Karpas-422 (cell line): ENCODE measurements at places on chromosomes 6 and 20.
A peak's percentile ranks its signal among the peaks of the same experiment; 100 is the strongest.

DNA sequence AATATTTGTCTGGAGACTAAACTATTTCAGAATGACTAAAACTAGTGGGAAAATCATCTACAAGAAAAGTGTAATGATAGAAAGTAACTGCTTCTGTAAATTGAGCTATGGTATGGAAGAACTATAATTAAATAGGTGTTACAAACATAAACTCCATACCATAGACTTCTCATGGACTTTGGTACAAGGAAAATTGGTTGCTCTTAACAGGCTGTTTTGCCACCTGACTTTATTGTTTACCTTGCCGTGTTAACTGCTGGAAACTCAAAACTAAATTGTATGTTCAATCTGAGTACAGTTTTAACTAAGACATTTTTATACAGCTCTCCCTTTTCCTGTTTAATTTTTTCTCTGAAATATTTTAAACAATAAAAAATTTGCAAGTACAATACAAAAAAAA lies 261.8 kb upstream of the POU3F2 start:
- H3K4me3 ChIP-seq: no peak overlapping the region
- no peaks in the 10 kb centered on the region for H3K4me1 ChIP-seq
- H3K36me3 ChIP-seq: no peaks in the 10 kb centered on the region
- peak; percentile 9 for DNase-seq
- no peak overlapping the region for H3K27ac ChIP-seq

DNA sequence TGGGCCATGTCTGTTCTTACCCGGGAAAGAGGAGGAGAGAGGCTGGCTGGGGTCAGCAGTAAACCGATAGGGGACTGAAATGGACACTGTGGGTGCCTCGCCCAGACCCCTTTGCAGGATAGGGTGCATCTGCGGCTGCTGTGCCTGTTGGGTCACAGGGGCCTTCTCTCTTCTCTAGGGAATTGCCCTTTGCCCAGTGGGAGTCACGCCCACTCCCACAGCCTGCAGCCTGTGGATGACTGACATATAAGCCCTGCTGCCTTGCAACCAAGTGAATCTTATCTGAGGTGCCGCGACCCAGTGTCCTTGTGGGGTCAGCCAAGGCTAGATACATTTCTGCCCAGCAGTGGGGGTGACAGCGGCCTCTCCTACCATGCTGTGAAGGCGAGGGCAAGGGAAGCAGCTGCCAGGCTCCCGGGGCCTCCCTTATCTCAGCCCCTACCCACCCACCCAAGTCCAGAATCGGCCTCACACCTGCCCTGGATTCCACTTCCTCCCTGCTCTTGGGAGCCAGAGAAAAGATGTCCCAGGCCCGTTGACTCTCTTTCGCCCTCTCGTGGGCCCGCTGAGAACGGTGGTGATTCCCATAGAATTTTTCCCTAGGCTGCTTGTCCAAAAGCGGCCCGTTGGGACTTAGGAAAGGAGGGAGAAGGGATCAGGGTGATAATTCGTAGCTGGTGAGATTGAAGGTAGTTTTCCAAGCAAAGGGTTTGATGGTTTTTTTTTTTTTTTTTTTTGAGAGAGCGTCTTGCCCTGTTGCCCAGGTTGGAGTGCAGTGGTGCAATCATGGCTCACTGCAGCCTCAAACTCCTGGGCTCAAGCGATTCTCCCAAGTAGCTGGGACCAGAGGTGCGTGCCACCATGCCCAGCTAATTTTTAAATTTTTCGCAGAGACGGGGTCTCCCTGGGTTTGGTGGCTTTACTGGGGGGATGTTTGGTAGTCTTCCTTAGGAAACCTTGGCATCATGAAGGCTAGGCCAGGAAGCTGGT lies 76.4 kb upstream of the RNF24 start:
- no peaks in the 10 kb centered on the region for H3K36me3 ChIP-seq
- peak; percentile 76 for DNase-seq
- no peak overlapping the region for H3K27ac ChIP-seq
- H3K27me3 ChIP-seq: no peaks in the 10 kb centered on the region
- H3K4me3 ChIP-seq: no peak overlapping the region

DNA sequence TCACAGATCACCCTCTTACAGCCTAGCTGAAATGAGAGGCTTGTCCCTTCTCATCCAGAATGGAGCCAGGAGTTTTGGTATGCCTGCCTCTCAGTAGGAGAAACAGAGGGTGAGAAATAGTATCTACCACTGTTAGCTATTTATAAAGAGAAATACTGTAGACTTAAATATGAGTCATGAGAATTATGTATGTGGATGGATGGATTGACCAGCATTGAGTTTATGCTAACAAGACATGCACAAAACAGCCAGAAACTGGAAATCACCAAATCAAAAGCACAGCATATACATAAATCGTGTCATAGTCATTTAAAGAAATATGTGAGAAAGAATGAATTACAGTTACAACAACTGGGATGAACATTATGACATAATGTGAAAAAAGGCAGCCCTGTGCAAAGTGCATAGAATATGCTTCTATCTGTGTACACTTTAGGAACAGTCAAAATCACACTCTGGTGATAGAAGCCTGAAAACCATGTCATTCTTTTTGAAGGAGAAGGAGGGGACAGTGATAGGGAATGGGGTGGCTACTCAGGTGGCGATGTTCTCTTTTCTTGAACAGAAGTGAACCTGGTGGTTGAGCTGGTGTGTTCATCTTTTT lies 79.8 kb upstream of the KIF25 start:
- DNase-seq: no peak
- no peaks in the 10 kb centered on the region for H3K27me3 ChIP-seq
- H3K27ac ChIP-seq: no peak overlapping the region
- H3K4me1 ChIP-seq: no peaks in the 10 kb centered on the region

- DNase-seq: no peak
- H3K27ac ChIP-seq: no peak overlapping the region
- H3K27me3 ChIP-seq: no peaks in the 10 kb centered on the region
- no peak overlapping the region for H3K4me3 ChIP-seq
- no peaks in the 10 kb centered on the region for H3K36me3 ChIP-seq
These were observed 5.7 kb downstream of the BMP5 start for GRCh38 chr6:55869674-55870073.

DNA sequence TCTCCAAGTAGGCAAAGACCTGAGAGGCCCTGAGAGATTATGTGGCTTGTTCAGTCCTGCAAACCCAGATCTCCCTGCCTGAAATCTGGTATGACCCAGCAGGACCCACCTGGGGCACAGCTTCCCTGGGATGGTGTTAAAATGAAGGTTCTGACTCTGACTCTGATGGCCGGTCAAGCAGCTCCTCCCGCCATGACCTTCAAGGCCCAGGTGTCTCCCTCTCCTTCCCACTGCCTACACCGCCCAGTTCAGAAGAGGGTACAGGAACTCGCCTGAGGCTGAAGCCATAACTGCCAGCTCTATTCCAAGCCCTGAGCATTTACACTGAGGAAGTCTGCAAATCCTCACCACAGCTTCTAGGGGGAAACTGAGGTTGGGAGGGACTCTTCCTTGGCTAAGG lies 5.9 kb upstream of the CST7 start:
- no peaks in the 10 kb centered on the region for H3K4me1 ChIP-seq
- H3K36me3 ChIP-seq: no peaks in the 10 kb centered on the region
- no peak overlapping the region for H3K4me3 ChIP-seq
- no peaks in the 10 kb centered on the region for H3K27me3 ChIP-seq

DNA sequence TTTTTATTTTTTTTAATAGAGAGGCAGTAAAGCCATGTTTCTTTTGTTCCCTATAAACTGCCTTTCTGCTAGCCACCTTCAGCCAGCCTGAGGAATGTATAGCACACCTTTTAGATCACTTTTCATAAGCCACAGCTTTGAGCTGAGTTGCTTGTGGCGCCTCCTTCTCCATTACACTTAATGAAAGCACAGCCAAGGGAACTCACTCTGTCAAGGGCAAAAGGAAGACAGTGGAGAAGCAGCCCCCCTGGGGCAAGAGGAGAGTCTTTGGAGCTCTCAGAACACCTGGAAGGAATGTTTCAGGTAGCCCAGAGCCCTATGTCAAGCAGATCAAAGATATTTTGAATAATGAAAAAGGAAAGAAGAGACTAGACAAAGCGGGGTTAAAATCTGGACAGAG lies 235.1 kb downstream of the CLIC5 start:
- H3K36me3 ChIP-seq: no peaks in the 10 kb centered on the region
- no peak overlapping the region for H3K4me3 ChIP-seq
- H3K27ac ChIP-seq: no peak overlapping the region
- DNase-seq: no peak
- H3K4me1 ChIP-seq: no peaks in the 10 kb centered on the region

- H3K27me3 ChIP-seq: no peaks in the 10 kb centered on the region
- no peak overlapping the region for H3K4me3 ChIP-seq
- no peak overlapping the region for H3K27ac ChIP-seq
- no peaks in the 10 kb centered on the region for H3K36me3 ChIP-seq
- H3K4me1 ChIP-seq: no peaks in the 10 kb centered on the region
- no peak for DNase-seq
These were observed 85.1 kb upstream of the JARID2 start for GRCh38 chr6:15160812-15161211.

GRCh38 chr6:158042245-158042798 lies 60.7 kb downstream of the SYNJ2 start:
- H3K4me3 ChIP-seq: no peak overlapping the region
- no peak overlapping the region for H3K27ac ChIP-seq
- H3K4me1 ChIP-seq: no peaks in the 10 kb centered on the region
- H3K27me3 ChIP-seq: no peaks in the 10 kb centered on the region
- H3K36me3 ChIP-seq: no peaks in the 10 kb centered on the region
- no peak for DNase-seq

DNA sequence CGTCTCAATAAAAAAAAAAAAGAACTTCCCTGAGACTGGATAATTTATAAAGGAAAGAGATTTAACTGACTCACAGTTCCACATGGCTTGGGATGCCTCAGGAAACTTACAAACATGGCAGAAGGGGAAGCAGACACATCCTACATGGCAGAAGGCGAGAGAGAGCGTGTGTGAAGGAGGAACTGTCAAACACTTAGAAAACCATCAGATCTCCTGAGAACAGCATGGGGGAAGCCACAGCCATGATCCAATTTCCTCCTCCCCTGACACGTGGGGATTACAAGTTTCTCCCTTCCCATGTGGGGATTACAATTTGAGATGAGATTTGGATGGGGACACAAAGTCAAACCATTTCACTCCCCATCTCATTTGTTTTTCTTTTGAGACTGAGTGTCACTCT lies 46.6 kb upstream of the TFAP2C start:
- no peaks in the 10 kb centered on the region for H3K36me3 ChIP-seq
- no peaks in the 10 kb centered on the region for H3K27me3 ChIP-seq
- no peak overlapping the region for H3K27ac ChIP-seq
- H3K4me1 ChIP-seq: no peaks in the 10 kb centered on the region

GRCh38 chr6:128443553-128443952 lies 76.8 kb downstream of the PTPRK start:
- H3K27me3 ChIP-seq: no peaks in the 10 kb centered on the region
- H3K4me3 ChIP-seq: no peak overlapping the region
- no peak for DNase-seq
- H3K27ac ChIP-seq: no peak overlapping the region
- H3K36me3 ChIP-seq: no peaks in the 10 kb centered on the region

GRCh38 chr20:52230409-52230808 lies 38.8 kb upstream of the ZFP64 start:
- H3K4me3 ChIP-seq: no peak overlapping the region
- no peak overlapping the region for H3K27ac ChIP-seq
- H3K4me1 ChIP-seq: no peaks in the 10 kb centered on the region
